ENCODE measurements at places on chromosomes 6 and 20.

- H3K4me3 ChIP-seq: no peak overlapping the region
- no peak overlapping the region for H3K27ac ChIP-seq
- peaks cover 26% of the 10 kb centered on the region for H3K4me1 ChIP-seq
- H3K36me3 ChIP-seq: no peaks in the 10 kb centered on the region
- no peaks in the 10 kb centered on the region for H3K27me3 ChIP-seq
Measured at GRCh38 chr6:111429571-111429970, 53.4 kb downstream of the REV3L start.

- no peak for DNase-seq
- H3K27ac ChIP-seq: no peak overlapping the region
- no peaks in the 10 kb centered on the region for H3K36me3 ChIP-seq
- no peaks in the 10 kb centered on the region for H3K4me1 ChIP-seq
- no peak overlapping the region for H3K4me3 ChIP-seq
Measured at GRCh38 chr20:51042064-51042463, 19.2 kb upstream of the KCNG1 start.

DNA sequence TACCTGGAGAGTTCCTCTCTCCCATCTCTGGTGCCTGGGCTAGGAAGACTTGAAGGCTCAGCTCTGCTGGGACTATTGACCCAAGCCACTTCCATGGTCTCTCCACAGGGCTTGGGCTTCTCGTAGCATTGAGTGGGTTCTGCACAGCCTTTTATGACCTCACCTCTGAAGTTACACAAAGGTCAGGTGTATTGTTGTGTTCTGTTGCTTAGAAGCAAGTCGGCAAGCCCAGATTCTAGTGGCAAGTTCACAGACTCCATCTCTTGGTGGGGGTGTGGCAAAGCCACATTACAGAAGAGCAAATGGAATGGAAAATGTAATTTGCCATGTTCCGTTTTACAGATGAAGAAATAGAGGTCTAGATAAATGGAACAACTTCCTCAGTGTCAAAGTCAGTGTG lies 13.5 kb downstream of the BPI start:
- H3K27me3 ChIP-seq: no peaks in the 10 kb centered on the region
- H3K4me3 ChIP-seq: no peak overlapping the region
- no peaks in the 10 kb centered on the region for H3K36me3 ChIP-seq
- no peaks in the 10 kb centered on the region for H3K4me1 ChIP-seq
- no peak overlapping the region for H3K27ac ChIP-seq

GRCh38 chr6:100691972-100692371 lies 189.2 kb downstream of the ASCC3 start:
- H3K4me1 ChIP-seq: no peaks in the 10 kb centered on the region
- H3K27me3 ChIP-seq: no peaks in the 10 kb centered on the region
- H3K27ac ChIP-seq: no peak overlapping the region
- DNase-seq: no peak
- no peak overlapping the region for H3K4me3 ChIP-seq
- H3K36me3 ChIP-seq: no peaks in the 10 kb centered on the region

GRCh38 chr20:14507711-14508110 lies 170.3 kb upstream of the FLRT3 start:
- H3K4me1 ChIP-seq: no peaks in the 10 kb centered on the region
- no peaks in the 10 kb centered on the region for H3K36me3 ChIP-seq
- no peaks in the 10 kb centered on the region for H3K27me3 ChIP-seq
- DNase-seq: no peak
- no peak overlapping the region for H3K4me3 ChIP-seq
- H3K27ac ChIP-seq: no peak overlapping the region

GRCh38 chr6:160027076-160027475 lies 58.2 kb downstream of the IGF2R start:
- no peak overlapping the region for H3K27ac ChIP-seq
- DNase-seq: no peak
- H3K4me1 ChIP-seq: no peaks in the 10 kb centered on the region
- no peaks in the 10 kb centered on the region for H3K36me3 ChIP-seq
- no peaks in the 10 kb centered on the region for H3K27me3 ChIP-seq

DNA sequence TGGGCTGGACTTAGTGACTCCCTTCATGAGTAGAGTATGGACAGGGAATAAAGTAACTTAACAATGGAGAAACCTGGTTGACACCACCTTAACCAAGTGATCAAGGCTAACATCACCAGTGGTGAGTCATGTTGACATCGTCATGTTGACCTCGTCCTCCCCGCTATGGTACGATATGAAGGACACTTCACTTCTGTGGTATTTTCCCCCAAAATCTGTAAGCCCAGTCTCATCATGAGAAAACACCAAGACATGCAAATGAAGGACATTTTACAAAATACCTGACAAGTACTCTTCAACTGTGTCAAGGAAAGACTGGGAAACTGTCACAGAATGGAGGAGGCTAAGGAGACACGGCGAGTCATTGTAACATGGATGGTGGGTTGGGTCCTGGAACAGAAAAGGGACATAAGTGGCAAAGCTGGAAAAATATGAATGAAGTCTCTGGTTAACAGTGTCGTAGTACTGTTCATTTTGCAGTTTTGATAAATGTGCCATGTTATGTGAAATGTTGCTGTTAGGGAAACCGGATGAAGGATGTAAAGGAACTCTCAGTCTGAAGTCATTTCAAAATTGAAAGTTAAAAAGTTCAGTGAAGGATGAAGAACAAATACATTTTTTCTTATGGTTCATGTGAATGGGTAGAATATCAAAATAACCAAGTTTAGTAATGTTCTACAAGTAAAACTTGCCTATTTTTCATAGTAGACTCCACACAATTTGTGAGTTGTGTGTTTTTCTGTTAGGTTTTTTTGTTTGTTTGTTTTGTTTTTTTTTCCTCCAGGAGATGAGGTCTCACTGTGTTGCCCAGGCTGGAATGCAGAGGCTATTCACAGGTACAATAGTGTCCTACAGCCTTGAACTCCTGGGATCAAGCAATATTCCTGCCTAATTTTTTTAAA lies 247.5 kb downstream of the TMEM242 start:
- no peak for DNase-seq
- H3K4me1 ChIP-seq: no peaks in the 10 kb centered on the region
- H3K27ac ChIP-seq: no peak overlapping the region
- H3K27me3 ChIP-seq: no peaks in the 10 kb centered on the region
- H3K4me3 ChIP-seq: no peak overlapping the region

Data from MM.1S (cell line).